ENCODE measurements at places on chromosomes 5 and 9.

- DNase-seq: no peak
Measured at GRCh38 chr5:102561894-102562760, 63.3 kb upstream of the SLCO6A1 start.

DNA sequence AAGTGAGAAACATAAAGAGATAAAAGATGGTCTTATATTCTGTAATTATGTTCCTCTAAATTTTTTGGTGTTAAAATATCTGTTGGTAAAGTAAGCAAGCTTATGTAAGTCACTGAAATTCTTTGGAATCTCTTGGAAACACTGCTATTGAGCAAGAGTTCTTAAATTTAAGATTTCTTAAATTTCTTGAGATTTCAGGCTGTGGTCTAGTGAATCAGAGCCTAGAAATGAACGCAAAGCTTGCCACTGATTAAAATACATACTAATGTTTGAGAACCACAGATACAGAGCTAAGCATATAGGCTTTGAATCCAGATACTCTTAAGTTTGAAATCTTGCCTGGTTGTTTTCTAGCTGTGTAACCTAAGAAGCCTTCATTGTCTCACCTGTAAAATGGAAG is 133.4 kb downstream of the TRPM3 start:
- DNase-seq: no peak

DNA sequence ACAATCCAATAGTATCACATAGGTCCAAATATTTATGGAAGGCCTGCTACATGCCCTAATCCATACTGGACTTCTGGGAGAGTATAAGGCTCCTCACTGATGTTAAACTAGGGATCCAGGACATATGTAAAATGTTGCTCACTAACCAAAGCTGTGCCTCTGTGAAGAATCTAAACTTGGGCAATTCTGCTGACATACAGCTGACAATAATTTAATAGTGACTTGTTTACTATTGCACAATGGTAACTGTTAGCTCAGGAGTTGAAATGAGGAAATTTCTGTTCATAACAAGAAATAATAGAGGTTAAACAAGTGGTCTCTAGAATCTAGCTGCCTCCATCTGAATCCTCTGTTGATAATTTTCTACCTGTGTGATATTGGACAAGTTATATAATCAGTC is 14.9 kb upstream of the CTXN3 start:
- DNase-seq: no peak

DNA sequence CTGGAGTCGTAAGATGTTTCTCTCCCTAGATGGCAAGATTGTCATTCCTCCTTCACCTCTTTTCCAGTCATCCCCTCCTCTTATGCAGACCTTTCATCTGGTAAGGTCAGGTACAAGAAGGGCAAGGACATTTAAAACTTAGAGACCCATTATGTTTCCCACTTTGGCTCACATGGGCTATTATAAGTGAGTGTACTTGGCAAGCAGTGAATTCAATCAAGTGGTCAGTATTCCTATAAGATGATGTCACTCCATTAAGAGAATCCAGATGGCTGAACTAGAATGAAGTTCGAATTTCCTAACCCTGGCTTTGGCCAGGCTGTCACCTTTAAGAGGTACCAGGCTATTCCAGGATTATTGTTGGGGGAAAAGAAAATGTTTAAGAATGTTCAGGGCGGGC is 32.2 kb downstream of the ZNF131 start:
- DNase-seq: no peak

DNA sequence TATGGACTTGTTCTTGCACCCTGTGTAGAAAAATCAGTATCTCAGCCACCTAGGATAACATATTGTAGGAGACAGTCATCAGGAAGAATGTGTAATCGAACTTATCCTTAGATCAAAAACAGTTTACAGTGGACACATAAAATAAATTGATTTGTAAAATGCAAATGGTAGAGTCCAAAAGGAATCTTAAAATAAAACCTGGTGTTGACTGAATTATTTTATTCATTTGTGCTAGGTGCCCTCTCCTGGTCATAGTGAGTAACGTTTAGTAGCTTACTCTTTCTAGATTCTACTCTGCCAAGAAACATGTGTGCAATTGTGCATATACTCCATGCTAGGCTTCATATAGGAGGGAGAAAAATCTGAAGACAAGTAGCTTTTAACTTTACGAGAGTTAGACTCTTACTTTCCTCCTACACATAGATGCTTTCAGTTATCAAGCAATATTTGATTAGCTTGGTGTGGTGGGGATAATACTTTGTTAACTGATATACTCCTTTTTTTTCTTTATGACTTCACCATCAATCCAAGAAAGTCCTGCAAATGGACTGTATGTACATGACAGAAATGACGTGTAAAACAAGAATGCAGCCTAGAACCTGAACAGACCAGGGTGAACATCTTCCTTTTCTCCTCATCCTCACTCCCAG is 23.7 kb upstream of the LOX start:
- DNase-seq: no peak

GRCh38 chr9:37587521-37587920 is 4.9 kb downstream of the TOMM5 start:
- DNase-seq: no peak

DNA sequence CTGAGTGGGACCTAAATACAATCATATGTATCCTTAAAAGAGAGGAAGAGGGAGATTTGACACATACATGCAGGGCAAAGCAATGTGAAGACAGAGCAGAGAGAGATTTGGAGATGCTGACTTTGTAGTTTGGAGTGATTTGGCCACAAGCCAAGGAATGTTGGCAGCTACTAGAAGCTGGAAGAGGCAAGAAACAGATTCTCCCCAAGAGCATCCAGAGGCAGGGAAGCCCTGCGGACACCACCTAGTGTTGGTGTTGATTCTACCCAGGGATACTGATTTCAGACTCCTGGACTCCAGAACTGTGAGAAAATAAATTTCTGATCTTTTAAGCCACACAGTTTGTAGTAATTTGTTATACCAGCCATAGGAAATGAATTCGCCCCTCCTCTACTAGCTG is 64.9 kb upstream of the OSMR start:
- no peak for DNase-seq

- DNase-seq: no peak
Measured at GRCh38 chr9:8627976-8628679, 828.5 kb upstream of the DMAC1 start.

- no peak for DNase-seq
Measured at GRCh38 chr5:58764199-58764598, 181.3 kb downstream of the RAB3C start.

DNA sequence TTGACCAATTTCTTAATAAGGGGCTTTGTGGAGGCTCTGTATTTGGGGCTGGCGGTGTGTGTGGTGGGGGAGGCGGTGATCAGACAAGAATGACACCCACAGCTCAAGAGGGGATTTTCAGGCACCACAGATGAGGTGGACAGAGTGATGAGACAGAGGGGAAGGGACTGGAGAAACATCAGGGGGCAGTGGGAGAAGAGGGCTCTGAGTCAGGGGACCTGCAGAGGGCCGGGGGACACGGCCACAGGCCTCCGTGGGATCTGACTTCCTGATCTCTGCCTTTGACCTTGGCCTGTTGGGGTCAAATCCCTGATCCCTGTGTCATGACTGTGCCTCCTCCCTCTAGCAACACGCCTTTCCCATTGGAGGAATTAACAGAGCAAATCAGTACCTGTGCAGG is 197.7 kb downstream of the C9orf50 start:
- no peak for DNase-seq

Measured in stimulated activated CD8-positive, alpha-beta memory T cell treated with anti-CD3 and anti-CD28 coated beads, Interleukin-2, amount 100 ng/mL, for 48 hours (primary cell).